Activated gamma-delta T cell (primary cell): ENCODE measurements at places on chromosomes 1 and 21.

- DNase-seq = no peak
Observed at GRCh38 chr1:203349773-203350524, 973 bp downstream of the FMOD start.

- DNase-seq = no peak
Observed at GRCh38 chr1:181936768-181937581, 124.5 kb downstream of the ZNF648 start.

GRCh38 chr1:31869449-31869848 is 53.6 kb upstream of the SPOCD1 start:
- DNase-seq = no peak

- no peak for DNase-seq
Observed at GRCh38 chr1:11878891-11879190, 20.1 kb upstream of the NPPB start.

- no peak for DNase-seq
Observed at GRCh38 chr21:23578027-23578426, 2029.3 kb downstream of the MRPL39 start.

DNA sequence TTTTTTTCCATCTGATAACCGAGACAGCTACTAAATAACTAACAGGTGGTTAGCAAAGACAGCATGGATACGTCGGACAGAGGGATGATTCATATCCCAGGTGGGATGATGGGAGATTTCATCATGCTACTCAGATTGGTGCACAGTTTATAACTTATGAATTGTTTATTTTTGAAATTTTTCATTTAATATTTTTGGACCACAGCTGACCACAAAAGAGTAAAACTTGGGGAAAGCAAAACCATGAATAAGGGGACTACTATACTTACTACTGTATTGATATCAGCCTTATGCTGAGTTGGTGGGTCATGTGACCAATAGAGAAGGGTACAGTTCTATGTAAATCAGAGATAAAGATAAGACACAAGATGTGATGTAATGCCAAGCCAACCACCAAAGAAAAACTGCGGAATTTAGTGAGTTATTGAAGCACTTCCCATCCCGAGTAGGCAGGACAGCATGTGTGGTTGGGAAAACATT is 248.1 kb upstream of the C1orf105 start:
- no peak for DNase-seq

- no peak for DNase-seq
Observed at GRCh38 chr1:212650228-212650627, 41.7 kb downstream of the ATF3 start.

GRCh38 chr1:56063461-56063860 is 515.9 kb downstream of the PLPP3 start:
- DNase-seq = no peak

- no peak for DNase-seq
Observed at GRCh38 chr1:52323731-52324130, 42.3 kb downstream of the CC2D1B start.

DNA sequence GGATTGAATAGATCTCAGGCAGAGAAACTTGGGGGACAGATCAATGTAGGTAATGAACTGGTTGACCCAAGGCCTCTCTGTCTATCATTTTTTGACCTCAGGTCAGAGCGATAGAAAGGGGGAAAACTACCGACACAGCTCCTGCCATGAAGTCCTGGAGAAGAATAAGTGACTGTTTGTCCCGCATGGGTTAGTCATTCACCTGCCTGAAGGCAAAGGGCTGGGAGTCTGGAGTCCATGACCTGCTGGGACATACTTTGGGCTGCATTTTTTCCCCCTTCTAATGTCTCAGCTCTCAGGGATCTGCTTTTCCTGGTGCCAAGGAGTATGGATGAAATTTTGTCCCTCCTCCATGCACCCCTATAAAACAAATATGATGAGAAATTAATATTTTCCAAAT is 1.6 kb upstream of the ROR1 start:
- no peak for DNase-seq

DNA sequence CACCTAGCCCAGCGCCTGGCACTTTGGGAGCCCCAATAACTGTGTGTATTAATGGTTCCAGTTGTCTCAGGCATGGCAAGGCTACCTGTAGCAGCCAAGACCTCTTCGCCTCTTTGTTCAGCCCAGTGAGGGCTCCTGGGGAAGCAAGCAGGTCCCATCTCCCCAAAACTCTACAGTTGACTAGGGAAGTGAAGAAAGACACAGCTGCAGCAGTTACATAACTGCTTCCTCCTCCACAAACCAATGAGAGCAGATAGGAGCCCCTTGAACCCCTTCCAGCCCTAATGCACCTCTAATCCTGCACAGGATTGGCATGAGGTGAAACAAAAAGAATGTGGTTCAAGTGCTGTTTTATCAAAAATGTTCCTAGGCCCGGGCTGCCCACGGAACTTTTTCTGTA is 100.5 kb downstream of the SYF2 start:
- no peak for DNase-seq

- no peak for DNase-seq
Observed at GRCh38 chr1:20371411-20371810, 80.7 kb downstream of the VWA5B1 start.

DNA sequence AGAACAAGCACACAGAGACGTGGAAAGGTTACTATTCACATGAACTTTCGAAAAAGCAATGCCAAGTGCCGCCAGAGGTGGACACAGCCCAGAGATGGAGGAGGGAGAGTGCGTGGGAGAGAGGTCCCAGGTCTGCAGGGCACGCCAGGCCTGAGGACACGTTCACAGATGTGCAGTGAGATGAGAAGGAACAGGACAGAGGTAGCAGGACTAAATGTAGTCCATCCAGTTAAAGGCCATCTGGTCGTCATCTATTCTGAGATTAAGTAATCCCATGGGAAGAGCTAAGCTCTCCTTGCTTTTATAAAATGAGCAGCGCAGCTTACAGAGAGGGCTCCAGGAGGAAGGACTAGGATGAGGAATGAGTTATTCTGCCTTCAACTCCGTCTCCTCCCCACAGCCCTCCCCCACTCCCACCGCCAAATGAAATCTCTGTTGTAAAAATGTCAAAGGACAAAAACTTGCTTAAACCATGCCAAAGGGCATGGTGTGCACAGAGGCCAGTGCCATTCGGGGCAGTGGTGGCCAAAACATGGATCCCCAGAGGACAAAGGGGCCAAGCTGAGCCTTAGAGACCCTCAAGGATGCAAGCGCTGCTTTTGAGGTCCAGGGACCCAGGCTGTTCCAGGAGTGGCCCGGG is 85.4 kb upstream of the SLC25A33 start:
- DNase-seq = no peak

DNA sequence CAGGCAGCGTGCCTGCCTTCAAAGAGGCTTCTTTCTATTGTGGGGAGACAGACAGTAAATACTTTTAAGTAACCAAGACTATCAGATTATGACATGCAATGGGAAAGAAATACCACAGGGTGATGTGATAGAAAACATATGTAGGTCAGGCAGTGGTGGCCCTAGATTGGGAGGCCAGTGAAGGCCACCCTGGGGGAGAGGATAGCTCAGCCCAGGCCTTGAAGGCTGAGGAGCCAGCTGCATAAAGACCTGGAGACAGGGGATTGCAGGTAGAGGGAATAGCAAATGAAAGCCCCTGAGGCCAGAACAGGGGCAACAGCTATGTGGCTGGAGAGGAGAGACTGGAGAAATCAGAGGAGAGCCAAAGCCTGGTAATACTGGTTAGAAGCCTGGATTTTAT is 4.0 kb downstream of the SOX13 start:
- no peak for DNase-seq

DNA sequence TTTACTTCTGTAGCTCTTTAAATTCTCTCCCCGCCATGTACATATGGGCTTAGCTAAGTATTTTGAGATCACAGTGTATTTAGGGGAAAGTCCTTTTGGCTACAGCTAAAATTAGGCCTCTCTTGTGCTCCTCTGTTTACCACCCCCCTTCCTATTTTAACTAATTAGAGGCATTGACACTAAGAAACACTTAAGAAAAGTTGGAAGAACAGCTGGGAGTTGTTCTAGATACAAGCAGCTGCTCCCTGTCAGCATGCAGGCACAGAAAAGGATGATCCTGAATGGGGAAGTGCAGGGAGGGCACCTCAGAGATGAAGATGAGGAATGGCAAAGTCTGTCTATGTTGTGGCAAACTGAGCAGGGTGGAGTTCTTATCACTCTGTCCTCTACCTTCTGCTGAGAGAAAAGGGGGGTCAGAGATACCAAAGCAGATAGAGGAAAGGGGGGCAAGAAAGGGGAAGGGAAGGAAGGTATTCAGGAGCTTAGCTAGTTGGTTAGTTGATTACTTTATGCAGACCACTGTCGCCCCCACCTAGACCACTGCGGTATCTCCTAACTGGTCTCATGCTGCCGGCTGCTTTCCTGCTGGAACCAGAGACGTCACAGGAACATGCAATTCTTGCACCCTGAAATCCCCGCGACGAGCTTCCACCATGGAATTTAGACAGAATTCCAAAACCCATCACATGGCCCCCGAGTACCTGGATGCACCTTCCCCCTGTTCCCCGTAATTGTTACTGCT is 82.4 kb upstream of the HOOK1 start:
- DNase-seq = no peak

GRCh38 chr1:203031467-203031866 is 5.2 kb downstream of the PPFIA4 start:
- DNase-seq = no peak

DNA sequence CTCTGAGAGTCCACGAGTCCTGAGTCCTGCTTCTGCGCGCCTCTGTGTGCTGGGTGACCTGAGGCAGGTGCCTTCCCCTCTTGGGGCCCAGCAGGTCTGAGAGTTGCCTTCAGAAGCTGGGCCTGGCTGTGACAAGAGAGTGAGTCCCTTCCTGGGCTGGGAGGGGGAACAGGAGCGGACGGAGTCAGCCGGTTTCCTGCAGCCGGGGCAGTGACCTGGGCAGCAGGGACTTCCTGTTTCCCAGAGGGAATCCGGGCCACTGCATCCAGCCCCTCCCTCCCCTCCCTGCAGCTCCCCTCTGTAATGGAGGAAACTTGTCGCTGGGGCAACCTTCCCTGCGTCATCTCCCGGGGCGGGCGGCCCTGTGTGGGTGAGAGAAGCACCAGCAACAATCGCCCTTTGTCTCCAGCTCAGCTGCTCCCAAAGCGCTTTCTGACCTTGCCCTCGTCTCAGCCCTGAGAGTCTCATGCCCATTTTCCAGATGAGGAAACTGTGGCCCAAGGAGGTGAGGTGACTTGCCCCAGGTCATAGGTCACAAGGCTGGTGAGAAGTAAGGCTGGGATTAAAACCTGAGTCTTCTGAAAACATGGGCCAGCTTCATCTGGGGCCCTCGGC is 61.1 kb downstream of the SDC3 start:
- no peak for DNase-seq

DNA sequence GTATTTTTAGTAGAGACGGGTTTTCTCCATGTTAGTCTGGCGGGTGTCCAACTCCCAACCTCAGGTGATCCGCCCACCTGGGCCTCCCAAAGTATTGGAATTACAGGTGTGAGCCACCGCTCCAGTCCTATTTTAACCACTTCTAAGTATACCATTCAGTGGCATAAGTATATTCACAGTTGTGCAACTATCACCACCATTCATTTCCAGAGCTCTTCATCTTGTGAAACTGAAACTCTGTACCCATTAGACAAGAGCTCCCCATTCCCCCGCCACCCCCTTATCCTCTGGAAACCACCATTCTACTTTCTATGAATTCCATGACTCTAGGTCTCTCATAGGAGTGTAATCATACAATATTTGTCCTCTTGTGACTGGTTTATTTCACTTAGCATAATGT is 40.2 kb upstream of the CAMTA1 start:
- DNase-seq = no peak

DNA sequence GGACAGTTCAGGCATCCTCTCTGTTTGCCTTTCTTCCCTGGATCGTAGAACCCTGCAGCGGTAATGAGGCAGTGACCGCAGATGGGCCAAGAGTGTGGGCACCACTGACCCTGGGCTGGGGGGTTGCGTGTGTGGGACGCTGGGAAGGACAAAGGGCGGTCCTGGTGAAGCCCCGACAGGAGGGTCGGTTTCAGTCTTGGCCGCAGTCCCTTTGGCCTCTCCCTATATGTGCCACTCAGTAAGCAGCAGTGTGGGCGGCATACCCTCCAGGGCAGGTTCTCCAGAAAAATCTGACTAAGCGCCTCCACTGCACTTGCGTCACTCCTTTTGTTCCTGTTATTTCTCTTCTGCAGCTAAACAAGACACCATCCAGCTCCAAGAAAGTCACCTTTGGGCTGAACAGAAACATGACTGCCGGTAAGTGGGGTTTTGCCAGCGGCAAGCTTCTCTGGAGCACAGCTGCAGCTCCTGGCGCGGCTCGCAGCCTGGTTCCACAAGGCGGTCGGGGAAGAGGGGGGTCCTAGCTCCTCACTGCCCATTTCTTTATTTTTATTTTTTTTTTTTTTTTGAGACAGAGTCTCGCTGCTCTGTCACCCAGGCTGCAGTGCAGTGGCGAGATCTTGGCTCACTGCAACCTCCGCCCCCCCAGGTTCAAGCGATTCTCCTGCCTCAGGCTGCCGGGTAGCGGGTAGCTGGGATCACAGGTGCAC is 27.7 kb upstream of the PDXK start:
- DNase-seq = no peak

- DNase-seq = no peak
Observed at GRCh38 chr1:14552246-14552965, 46.1 kb upstream of the KAZN start.

GRCh38 chr1:29853716-29854330 is 617.5 kb downstream of the PTPRU start:
- DNase-seq = no peak

GRCh38 chr1:14835725-14836124 is 237.2 kb downstream of the KAZN start:
- no peak for DNase-seq
